ENCODE measurements at places on chromosomes 12 and 14.

GRCh38 chr12:106247674-106248311 is at the start of gene CKAP4:
CKAP4 (minus strand) TSS chr12:106248020; CDS start chr12:106247851, 169 bp downstream.
- no peak for DNase-seq

DNA sequence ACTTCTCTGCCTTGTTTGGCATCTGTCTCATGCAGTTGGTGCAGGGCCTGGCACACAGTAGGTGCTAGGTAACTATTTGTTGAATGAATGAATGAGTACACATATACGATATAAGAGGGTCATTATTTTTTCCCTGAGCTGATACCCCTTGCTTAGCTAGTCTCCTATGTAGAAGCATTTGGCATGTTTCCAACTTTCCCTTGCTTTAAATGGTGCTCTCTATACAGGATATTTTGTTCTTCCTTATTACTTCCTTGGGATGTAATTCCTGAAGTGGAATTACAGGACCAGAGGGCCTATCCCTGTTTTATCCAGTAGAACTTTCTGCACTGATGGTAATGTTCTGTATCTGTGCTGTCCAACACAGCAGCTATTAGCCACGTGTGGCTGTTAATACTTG is 250.1 kb upstream of the PWP1 start:
- DNase-seq: no peak

- DNase-seq: no peak
Observed at GRCh38 chr14:91501951-91502930, 7.9 kb downstream of the PPP4R3A start.

- DNase-seq: no peak
Observed at GRCh38 chr12:93741659-93742109, 64.5 kb downstream of the CRADD start.

DNA sequence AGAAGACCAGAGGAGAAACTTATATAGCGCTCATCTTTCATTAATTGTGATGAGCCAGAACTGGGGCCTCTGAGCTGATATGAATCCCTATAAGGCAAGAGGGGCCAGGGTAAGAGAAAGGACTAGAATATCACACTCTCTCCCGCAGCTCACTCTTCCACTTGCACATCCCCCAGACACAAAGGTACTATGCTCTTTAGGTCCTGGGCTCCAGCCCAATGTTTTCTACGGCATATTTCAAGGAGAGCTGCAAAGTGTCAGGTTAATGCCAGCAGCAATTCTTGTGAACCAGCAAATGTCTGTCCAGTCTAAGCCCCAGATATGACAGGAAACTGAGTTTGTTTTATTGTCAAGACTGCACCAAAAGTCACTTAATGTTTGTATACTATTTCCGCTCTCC is 29.4 kb downstream of the PPP2R5E start:
- no peak for DNase-seq

- DNase-seq: no peak
Observed at GRCh38 chr12:117026343-117026742, 72.9 kb downstream of the TESC start.

DNA sequence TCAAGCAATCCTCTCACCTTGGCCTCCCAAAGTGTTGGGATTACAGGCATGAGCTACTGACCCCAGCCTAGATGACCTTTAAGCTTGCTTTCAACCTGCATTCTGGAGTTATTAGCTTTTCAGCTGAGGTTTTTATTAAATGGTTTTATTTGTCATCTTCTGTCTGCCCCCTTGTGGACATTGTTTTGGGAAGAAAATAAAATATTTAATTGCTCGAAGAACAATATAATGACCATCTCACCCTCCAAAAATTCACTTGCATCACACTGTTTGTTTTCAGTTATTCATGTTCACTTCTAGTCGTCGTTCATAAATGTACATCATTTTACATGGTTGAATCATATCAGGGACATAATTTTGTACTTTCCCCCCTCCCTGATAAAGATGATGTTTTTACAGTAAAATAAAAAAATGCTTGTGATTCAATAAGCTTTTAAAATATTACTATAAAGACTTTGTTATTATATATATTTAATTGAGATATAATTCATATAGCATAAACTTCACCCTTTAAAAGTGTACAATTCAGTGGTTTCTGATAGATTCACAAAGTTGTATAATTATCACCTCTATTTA is 10.1 kb upstream of the SPATS2 start:
- DNase-seq: no peak

GRCh38 chr12:100995201-100995600 is 200.6 kb downstream of the ANO4 start:
- DNase-seq: no peak

- DNase-seq: no peak
Observed at GRCh38 chr14:20564501-20564997, 3.7 kb upstream of the RNASE9 start.

DNA sequence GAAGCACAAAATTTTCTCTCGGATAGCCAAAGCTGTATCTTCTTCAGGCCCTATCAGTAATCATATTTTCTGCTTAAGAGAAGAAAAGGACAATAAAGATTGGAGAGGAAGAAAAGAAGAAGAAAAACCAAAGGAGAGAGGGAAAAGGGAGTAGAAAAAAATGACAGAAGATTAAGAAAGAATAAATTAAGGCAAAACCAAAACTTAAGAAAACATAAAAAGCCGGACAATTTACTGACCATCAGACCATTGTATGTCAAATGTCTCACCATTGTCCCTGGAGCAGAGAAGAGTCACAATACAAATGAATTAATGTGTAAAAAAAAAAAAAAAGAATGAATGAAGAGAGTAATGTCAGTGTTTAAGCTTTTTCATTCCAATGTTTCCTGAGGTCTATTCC is 1274.8 kb downstream of the FSCB start:
- no peak for DNase-seq

- DNase-seq: no peak
Observed at GRCh38 chr14:39266525-39266870, 32.8 kb downstream of the MIA2 start.

DNA sequence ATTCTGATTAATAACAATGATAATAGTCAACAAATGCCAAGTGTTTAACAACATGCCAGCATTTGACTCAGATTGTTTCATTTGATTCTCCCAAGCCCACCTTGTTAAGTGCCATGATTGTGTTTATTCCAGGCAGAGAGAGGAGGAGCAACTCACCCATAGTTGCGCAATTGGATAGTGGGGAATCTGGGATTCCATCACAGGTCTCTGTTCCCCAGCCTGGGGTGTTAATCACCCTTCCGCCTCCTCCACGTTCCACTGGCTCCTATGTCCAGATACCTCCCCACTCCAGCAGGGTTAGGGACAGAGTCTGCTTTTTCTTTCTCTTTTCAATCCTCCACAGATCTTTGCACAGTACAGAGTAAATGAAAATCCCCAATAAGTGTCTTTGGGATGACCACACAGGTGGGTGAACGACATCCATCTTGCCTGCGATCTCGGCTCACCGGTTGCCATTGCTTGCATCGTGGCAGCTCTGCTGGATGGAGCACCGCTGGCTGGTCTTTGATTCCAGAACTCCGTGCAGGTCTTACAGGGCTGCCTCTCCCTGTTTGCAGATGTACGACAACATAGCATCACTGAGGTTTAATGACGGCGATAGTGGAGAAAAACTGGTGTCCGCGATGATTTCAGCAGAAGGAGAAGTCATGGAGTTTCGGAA is 78.8 kb downstream of the DNAH10 start:
- no peak for DNase-seq

- DNase-seq: no peak
Observed at GRCh38 chr14:76551906-76552305, 176.0 kb downstream of the ESRRB start.

DNA sequence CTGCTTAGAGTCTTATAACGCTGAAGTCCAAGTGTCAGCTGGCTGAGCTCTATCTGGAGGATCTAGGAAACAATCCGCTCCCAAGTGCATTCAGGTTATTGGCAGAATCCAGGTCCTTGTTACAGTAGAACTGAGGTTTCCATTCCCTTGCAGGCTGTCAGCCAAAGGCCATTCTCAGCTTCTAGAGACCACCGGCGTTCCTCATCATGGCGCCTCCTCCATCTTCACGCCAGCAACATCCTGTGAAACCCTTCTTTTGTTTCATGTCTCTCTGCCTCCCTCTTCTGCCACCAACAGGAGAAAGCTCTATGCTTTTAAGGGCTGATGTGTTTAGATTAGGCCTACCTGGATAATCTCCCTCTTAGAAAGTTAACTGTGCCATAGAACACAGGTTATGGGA is 133.0 kb upstream of the RASSF8 start:
- no peak for DNase-seq

DNA sequence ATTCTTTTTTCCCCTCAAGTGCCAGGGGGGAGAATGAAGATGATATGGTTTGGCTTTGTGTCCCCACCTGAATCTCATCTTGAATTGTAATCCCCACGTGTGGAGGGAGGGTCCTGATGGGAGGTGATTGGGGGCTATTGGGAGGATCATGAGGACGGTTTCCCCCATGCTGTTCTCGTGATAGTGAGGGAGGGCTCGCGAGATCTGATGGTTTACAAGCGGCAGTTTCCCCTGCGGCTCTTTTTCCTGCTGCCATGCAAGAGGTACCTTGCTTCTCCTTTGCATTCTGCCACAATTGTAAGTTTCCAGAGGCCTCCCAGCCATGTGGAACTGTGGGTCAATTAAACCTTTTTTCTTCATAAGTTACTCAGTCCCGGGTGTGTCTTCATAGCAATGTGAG is 173.7 kb downstream of the CAND1 start:
- no peak for DNase-seq

DNA sequence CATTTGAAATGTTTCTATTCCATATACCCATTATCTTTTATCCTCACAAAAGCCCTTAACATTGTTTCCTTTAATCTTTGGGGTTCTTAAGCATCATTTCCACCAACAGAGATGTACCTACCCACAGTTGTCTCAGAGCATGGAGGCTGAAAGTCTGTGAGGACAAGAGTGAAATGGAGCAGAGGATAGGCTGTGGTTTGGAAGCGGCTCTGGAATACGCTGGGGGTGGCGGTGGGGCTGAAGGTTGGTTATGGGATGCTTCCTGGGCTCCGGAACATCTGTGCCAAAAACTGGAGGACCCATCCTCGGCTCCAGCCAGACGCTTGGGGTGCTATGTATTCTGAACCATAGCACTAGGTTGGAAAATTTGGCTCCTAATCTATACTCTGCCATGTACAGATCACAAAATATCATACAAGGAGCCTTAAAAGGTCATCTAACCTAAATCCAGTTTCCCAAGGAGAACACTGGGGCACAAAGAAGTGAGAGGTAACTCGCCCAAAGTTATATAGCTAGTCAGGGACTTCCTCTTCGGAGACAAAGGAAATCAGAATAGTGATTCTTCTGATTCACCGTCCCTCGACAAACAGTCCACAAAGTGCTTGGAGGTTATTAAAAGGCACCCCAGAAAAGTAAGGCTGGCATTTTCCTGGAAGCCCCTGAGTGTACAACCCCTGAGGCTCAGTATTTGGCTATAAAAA is 2.5 kb downstream of the PPP1R3E start:
- DNase-seq: no peak

- no peak for DNase-seq
Observed at GRCh38 chr12:117180758-117181467, 9.4 kb downstream of the FBXO21 start.

DNA sequence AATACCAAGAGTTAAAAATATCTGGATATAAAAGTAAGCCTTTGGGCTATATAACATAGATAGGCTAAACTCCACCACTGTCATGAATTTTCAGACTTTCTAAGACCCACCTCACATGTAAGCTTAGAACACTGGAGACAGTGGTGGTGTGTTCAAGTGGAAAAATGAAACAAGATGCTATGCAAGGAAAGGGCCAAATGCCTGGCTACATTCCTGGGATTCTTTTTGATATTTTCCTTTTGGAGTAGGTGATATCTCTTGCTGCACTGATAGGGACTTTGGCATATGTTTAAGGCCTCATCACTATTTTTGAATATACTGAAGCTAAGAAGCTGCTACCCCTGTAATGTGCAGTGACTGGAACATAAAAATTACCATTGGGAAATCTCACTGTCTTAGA is 341.3 kb downstream of the SLC16A7 start:
- no peak for DNase-seq

DNA sequence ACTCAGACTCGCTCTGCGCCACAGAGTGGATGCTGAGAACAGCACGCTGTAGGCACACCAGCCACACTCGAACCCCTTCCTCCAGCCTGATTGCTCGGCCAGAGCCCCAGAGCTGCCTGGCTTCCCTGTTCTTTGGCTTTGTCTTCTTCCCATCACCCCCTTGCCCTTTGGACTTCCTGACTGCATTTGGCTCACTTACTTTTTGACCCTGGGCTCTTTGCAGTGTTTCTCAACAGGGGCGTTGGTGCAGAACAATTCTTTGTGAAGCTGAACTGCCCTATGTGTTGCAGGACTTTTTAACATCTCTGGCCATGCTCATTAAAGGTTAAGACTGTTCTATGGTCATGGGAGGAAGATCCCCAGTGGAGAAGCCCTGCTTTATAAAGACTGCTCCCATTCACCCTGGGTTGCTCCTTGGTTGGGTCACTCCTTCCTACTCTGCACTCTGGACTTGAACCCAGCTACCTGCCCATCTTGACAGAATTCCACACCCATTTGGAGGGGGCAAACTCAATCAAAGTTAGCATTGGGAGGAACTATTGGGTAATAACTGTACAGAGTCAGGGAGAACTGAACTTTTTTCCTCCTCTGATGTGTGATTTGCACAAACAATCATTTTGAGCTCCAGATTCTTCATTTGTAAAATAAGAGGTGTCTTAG is 127.7 kb upstream of the PLEKHG7 start:
- no peak for DNase-seq

DNA sequence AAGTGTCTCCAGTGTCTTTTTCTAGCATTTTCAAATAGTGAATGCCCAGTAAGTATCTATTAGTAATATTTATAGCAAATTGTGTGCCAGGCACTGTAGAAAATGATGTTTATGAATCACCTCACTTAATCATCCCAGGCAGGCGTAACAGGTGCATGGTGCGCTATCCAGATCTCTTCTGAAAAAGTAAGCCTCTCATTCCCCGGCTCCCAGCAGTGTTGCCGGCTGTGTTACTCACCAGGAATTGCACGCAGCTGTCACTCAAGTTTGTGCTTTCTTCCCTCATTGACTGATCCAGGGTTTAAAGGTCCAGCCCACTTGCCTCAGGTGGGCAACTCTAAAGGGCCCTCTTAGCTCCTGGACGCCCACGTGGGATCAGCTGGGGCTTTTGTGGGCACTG is 173.8 kb upstream of the RASSF8 start:
- no peak for DNase-seq

DNA sequence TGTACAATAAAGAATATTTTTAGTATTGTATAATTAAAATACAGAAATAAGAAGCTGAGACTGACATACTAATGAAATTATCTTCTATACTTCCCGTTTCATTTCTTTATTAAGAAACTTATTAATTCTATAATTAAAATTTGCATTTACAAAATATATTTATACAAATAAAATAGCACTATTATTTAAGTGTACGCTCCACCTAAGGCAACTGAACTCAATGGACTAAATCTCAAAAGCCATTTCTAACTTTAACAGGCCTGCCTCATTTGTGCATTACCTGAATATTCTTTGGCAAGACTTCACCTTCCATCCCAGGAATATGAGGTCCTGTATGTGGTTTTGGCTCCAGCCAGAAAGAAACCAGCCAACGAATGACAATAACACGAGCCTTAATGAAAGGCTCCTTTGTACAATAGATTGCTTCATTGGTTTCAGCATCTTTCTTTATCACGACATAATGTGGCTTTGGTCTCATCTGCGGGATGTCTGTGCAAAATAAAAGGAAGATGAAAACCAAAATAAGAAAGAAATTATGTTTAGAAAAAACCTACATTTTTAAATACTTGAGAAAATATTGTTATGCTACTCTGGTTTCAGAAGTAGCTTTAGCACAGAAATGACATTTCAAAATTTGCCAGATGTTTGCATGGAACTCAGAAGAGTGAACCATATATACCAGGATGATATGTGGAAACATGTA is 58.7 kb downstream of the RALGAPA1 start:
- no peak for DNase-seq

GRCh38 chr12:27808841-27809240 is 28.8 kb upstream of the MANSC4 start:
- no peak for DNase-seq

GRCh38 chr14:75995372-75996041 is 9.9 kb downstream of the IFT43 start:
- DNase-seq: no peak

Data from stimulated activated CD4-positive, alpha-beta T cell treated with anti-CD3 and anti-CD28 coated beads, Interleukin-12 subunit alpha, Interleukin-12 subunit beta, amount 100 ng/mL, for 24 hours (primary cell).